ENCODE measurements at places on chromosomes 2 and 18.

DNA sequence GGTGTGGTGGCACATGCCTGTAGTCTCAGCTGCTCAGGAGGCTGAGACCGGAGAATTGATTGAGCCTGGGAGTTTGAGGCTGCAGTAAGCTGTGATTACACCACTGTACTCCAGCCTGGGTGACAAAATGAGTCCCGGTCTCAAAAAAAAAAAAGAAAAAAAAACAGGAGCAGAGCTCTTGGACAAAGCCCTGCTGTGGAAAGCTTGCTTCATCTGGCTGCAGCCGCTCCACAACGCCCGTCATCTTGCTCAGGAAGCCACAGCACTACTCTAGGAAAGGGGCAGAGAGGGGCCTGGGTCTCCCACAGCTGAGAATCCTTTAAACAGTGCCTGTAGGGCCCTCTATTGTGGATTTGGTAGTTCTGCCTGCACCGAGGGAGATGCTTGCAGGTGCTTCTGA is 11.0 kb downstream of the ATG4B start:
- no peak for DNase-seq

DNA sequence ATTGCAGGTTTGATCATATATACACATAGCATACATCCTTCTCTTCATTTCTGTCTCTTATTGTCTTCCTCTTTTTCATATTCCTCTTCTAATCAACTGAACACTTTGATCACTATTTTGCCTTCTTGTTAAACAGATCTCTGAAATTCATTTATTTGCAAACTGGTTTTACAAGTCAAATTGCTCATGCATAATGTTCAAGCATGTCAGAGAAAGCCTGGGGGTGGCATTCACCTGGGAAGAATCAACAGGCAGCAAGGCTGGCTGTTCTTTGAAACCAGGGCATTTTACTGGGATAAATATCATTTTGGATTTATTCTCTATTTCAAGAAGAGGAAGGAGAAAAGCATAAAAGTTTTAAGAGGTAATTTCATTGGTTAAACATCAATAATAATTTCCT is 66.9 kb upstream of the LRATD1 start:
- DNase-seq = no peak

DNA sequence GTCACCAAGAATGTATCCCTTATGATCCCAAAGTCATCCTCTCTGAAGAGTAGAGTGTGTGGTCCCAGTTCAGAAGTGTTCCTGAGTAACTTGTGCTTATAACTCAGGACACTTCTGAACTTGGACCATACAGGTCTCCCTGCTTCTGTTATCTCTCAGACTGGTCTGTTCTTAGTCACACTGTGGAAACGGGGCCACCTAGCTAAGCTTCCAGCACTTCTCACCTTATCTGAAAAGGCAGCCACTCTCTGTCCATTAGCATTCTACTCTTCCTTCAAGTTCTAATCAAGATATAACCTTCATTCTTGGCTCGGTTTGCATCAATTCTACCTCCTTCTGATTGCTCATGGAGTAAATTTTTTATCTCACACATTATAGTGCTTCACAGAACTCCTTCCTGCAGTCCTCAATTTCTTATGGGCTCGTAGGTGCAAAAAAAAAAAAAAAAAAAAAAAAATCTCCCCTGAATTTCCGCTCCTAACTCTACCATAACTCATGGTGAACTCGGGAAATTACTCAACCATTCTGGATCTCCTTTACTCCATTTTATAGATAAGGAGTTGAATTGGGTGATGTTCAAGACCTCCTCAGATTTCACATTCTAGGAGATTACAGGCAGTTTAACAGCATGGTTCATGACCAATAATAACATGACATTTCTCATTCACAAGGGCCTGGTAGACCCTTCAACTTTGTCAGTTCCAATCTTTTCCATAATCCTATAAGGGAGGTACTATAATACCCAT is 108.4 kb downstream of the TACR1 start:
- DNase-seq = no peak

GRCh38 chr2:222568865-222569264 is 87.0 kb downstream of the FARSB start:
- peak; percentile 8 for DNase-seq

- peak; percentile 80 for DNase-seq
Measured at GRCh38 chr2:177489719-177490301, 97.2 kb downstream of the AGPS start.

- DNase-seq = no peak
Measured at GRCh38 chr18:26637324-26637723, 89.0 kb upstream of the KCTD1 start.

DNA sequence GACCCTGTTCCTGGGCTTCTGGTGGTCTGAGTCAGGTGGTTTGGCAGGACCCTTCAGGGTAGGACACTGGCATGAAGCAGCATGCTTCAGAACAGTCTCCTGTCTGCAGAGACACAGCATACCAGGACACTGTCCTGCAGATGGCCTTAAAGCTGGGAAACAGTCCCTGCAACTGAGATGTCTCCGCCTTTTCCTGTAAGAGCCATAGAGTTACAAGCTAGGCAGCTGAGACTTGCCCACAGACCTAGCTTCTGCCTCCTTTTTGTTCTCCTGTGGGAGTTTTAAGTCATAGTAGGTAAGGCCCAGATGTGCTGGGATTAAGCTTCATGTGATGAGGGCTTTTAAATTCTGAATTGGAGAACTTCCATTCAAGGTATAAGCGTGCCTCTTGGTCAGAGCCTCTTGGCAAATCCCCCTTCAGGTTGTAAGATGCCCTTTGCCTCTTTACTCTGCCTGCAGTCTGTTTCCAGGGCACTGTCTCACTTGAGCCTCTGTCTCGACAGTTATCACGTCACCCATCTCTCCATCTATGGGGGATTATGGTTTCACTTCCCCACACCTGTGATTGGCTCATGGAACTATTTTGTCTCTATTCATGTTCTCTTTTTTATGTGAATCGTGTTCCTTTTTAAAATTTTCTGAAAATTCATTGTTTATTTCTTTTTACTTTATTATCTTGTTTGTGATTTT is 51.8 kb downstream of the COA5 start:
- no peak for DNase-seq

- no peak for DNase-seq
Measured at GRCh38 chr2:38539086-38539485, 63.6 kb downstream of the HNRNPLL start.

DNA sequence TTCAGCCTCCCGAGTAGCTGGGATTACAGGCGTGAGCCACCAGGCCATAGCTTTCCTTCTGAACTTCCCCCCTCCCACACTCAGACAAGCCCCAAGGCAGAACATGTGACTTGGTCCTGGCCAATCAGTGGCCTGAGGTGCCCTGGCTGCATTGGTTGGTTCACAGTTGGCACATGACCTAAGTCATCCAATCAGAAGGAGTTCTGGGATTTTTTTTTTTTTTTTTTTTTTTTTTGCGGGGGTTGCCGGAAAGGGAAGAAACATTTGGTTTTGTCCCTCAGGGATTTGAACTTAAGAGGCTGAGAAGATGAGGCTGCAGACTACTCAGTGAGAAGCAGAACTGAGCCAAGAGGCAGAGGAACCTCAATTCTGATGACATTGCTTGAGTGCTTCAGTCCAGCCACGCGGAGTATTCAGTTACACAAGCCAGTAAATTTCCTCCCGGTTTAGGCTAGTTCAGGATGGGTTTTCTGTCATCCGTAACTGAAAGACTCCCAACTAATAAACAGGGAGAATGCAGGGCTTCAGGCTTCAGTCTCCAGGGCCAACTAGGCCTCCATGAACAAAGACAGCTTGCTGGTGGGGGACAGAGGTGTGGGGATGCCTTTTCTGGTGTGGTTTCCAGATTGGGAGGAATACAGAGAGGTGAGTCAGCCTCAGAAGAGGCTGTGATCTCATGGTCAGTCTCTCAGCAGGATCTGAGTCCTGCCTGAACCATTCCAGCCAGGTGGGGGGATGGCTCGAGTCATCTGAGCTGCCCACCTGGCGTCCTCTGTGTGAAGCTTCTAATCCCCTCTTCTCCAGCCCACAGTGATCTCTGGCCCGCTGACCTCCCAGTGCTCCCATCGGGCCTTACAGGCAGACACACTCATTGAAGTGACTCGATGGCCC is 9.2 kb downstream of the PTMA start:
- no peak for DNase-seq

Measured in NCI-H446 (cell line).